ENCODE measurements at places on chromosomes 7 and 10.

DNA sequence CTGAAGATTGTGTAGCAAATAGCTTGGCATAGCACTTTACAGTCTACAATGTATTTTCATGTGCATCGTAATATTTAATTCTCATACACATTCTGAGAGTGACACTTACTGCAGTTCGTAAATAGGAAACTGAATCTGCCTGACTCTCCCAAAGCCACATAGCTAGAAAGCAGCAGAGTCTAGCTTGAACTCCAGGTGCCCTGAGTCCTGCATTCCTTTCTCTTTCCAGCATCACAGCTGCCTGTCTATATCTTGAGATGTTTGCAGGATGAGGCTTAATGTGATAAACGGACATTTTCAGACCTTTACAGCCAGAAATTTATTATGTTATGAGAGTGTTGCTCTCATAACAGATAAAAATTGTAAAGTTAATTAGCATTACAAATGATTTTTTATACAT lies 132.9 kb upstream of the PLXDC2 start:
- DNase-seq, result peak; percentile 38

DNA sequence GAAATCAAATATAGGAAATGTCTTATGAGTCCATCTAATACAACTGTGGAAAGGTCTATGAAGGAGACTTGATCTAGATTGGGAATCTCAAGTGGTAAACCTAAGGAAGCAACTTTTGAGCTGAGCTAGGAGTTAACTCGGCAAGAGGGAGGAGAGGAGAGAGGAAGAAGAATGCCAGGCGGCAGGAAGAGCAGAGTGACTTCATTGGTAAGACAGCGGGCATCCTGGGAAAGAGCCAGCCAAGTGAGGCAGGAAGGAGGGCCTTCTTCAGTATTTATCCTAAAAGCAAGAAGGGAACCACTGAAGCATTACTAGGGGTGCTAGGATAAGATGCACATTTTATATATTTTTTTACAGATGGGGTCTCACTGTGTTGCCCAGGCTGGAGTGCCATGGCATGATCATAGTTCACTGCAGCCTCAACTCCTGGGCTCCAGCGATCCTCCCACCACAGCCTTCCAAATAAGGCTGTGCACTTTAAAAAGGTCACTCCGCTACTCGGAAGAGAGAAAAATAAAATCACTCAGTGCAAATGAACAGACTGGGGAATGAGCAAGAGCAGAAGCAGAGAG lies 2.0 kb downstream of the BCL7B start:
- no peak for DNase-seq

DNA sequence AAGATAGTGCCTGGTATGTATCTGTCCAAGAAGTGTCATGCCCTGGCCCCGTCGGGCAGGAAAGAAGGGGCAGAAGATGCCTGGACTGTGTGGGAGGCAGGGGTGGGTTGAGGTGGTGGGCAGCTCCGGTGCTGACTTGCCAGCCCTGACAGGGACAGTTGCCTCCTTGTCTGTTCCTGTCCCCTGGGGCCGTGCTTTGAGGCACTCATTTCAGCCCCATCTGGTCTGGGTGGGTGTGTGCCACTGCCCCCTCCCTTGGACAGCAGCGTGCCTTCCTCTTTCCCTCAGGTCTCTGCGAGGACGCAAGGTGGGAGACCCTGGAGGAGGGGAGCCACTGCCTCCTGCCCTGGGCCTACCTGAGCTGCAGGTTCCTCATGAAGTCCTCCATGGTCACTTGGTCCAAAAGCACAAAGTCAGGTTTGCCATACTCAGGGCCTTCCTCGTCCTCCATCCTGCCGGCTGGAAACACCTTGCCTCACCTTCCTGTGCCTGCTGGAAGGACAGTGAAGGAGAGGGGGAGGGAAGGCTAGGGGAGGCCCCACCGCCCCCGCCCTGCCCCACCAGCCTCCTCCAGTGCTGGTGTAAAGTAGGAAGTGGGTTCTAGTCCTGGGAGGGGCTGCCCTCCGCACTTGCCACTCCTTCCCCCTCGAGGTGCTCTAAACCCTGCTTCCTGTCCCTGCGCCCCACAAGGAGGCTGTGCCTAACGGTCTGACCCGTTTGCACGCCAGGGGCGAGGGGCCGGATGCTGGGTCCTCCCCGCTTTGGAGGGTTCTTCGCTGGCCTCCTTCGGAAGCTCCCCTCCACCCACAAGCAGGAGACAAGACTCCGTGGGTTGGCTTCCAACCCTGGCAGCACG lies at the start of gene MYO1G:
TSS of gene MYO1G (minus strand) at position 505 of the 856 bp plus-strand sequence. CDS start at position 451, 54 bp downstream.
- DNase-seq, result no peak

DNA sequence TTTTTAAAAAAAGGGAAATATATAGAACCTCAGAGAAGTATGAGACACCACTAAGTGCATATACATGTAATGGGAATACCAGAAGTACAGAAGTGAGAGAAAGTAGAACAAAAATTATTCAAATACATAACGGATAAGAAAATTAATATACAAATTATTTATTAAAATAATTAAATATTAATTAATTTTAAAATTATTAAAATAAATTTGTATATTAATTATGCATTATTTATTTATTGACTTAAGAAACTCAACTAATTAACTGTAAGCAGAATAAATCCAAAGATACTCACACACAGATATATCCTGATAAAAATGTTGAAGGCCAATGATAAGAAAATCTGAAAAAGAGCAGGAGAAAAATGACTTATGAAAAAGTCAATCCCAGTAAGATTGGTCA lies 1333.5 kb upstream of the CELF2 start:
- DNase-seq, result no peak

Measured in lung (tissue), 17 donors.